ENCODE measurements at places on chromosomes 16 and 17.

DNA sequence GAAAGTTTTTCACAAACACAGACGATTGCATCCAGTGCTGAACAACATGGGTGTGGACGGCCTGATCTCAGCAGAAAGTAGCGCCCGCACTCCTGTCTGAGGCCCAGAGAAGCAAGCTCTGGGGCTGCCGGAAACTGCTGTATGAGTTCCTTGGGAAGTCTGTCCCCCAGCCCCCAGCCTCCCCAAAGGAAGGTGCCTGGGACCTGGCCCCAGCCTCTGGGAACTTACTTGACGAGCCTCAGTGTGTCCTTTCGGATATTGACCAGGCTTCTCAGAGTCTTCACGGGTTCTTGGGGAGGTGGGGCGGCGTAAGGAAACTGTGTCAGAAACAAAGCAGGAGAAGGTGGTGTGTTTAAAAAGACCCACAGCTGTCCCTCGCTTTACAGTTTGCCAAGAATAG lies 32.4 kb upstream of the FOXJ1 start:
- DNase-seq: no peak

- no peak for DNase-seq
Observed at GRCh38 chr17:6046431-6046830, 23.7 kb upstream of the WSCD1 start.

DNA sequence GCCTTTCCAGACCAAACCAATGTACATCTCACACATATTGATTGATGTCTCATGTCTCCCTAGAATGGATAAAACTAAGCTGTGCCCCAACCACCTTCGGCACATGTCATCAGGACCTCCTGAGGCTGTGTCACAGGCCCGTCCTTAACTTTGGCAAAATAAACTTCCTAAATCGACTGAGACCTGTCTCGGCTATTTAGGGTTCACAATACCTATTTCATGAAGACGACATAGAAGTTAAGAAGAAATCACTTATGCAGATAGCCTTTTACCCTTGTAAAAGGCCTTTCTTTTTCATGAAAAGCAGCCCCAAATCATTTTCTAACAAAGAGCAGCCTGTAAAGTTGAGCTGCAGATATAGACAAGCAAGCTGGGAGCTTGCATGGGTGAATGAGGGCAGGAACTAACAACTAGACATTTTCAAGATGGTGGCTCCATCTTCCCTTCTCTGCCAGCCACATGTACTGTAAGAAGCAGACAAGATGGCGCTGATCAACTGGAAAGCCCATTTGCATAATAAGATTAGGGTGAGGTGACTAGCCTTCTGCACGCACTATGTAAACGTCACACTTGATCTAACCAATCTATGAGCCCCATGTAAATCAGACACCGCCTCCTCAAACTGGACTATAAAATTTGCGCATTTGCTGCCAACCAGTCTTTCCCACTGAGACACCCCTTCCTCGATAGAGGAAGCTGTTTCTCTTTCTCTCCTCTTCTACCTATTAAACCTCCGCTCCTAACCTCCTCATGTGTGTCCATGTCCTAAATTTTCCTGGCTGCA lies 4.7 kb upstream of the KDM8 start:
- no peak for DNase-seq

GRCh38 chr17:2157675-2158395 lies 102.9 kb downstream of the HIC1 start:
- DNase-seq: no peak

DNA sequence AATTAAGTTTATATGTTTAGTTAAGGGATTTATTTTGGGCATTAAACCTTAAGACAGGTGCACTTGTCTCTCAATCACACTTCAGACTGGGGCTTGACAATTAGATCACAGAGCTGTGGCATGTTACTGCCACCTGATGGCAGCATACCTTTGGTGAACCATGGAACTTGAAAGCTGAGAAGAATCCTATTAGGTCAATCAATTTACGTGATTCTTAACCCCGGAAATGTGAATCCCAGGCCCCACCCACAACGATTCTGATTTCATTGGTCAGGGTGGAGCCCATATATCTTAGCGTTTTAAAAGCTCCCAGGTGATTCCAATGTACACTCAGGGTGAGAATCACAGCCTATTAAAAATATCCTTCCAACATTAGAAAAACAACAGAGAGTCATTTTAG lies 91.0 kb downstream of the GSG1L start:
- DNase-seq: peak; percentile 19

- DNase-seq: no peak
Observed at GRCh38 chr16:86270696-86271095, 239.6 kb upstream of the FOXF1 start.

- DNase-seq: no peak
Observed at GRCh38 chr16:53822936-53823529, 119.1 kb downstream of the FTO start.

DNA sequence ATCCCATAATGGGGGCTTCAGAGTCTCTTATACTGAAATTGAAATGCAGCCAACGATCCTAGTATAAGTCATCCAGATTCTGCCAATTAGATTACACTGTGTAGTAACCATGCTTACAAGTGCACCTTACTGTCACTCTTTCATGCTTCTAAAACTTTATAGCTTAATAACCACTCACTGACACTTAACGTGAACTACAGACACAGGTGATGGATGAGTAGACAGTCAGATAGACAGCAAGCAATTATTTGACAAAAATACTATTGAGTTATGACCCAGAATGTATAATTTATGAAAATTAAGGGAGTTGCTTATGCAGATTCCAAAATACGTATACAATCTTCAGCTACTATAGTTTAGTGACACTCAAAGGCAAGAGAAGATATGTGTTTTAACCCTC lies 6.3 kb downstream of the CDH8 start:
- no peak for DNase-seq

GRCh38 chr17:72822358-72823023 lies 270.0 kb downstream of the SLC39A11 start:
- no peak for DNase-seq

DNA sequence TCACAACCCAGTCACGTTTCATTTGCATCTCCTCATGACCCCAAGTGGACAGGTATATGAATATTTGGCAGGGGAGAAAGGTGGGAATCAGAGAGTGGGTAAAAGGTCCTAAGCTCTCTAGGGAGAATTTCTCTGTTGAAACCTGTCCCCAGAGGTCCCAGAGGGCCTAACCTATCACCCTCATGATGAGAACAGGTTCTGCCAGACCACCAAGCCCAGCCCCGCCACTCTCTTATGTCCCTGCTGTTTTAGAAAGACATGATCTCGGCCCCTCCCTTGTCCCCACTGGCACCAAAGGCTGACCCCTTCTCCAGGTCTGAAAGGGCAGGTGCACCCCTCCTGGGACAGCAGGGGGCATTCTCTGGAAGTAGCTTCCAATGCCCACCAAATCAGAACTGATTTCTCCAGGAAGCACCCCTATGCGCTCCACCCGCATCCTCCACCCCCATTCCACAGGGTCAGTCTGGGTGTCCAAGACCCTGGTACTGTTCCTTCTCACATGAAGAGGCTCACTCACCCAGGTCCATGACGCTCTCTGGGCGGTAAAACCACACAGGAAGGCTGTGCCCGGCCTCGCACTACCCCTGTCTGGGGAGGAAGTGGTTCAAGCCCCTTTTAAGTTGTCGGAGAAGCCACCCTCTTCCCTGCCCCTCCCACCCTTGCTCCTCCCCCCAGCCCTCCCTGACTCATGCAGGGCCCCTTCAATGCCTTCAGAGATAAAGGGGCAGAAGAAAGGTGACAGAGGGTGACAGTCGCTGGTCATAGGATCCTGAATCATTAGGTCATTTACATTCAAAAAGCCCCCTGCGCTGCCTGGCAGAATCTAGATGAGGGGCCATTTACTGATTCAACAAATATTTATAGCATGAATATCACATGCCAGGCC lies at the start of gene CCR7:
Gene CCR7 (minus strand): TSS at position 590 of the 886 bp plus-strand sequence. CDS start 63 bp downstream, at position 527.
- peak; percentile 68 for DNase-seq

- DNase-seq: no peak
Observed at GRCh38 chr16:69620573-69620972, 54.8 kb downstream of the NFAT5 start.

GRCh38 chr17:78343187-78343542 lies 16.7 kb downstream of the SOCS3 start:
- DNase-seq: no peak

GRCh38 chr17:51119415-51120356 lies 982 bp downstream of the SPAG9 start:
- DNase-seq: peak; percentile 11

GRCh38 chr17:14474591-14474990 lies 173.7 kb downstream of the HS3ST3B1 start:
- DNase-seq: no peak

- DNase-seq: no peak
Observed at GRCh38 chr16:83554096-83554495, 253.7 kb upstream of the HSBP1 start.

- DNase-seq: no peak
Observed at GRCh38 chr16:30867747-30868146, 26.1 kb downstream of the BCL7C start.

- DNase-seq: no peak
Observed at GRCh38 chr17:55690105-55690508, 32.6 kb downstream of the TMEM100 start.

DNA sequence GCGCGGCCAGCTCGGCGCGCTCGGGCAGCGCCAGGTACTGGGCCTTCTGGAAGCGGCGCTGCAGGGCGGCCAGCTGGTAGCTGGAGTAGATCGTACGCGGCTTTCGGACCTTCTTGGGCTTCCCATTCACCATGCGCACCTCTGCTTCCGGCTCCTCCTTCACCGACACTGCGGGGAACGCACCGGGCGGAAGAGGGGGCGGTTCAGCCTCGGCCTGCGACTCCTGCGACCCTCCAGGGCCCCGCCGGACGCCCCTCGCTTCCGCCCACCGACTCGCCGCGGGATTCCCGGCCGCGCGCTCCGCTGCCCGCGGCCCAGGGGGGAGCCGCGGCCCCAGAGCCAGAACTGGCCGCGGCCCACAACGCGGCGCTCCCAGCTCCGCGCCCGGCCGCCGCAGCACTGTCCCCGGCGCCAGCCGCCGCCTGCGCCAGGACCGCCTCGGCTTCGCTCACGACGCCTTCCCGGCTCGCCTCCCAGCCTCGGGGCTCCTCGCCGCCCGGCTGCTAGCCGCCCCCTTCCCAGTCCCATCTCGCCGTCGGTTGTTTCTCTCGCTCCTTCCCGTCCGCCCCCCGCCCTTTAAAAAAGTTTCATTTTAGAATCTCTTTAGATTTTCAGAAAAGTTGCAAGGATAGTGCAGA lies 1.5 kb downstream of the DLX3 start:
- no peak for DNase-seq

DNA sequence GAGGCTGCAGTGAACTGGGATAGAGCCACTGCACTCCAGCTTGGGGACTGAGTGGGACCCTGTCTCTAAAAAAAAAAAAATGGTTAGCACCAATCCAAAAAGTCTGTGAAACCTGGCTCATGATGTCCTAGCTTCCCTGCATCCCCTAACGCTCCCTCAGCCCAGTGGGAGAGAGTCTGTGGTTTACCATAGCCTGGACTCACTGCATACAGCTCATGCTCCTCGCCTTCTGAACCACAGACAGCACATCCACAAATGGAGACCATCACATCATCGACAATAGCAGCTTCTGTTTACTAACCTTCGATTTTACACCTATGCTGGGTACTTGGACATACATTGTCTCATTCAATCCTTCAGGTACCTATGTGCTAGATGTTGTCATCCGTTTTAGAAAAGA lies 43.6 kb downstream of the NLRC5 start:
- no peak for DNase-seq

DNA sequence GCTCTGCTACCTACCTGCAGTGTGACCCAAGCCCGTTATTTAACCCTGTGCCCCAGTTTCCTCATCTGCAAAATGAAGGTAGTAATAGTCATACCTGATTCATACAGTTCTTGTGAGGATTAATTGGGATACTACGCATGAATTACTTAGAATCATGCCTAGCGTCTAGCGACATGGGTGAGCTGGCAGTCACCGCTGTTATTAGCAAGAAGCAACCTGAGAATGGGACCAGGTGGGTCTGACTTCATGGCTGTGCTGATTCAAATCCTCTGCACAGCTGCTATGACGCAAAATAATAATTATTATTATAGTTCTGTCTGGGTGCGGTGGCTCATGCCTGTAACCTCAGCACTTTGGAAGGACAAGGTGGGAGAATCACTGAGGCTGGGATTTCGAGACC lies 7.9 kb downstream of the SOCS1 start:
- no peak for DNase-seq

- DNase-seq: no peak
Observed at GRCh38 chr16:74372369-74372768, 3.7 kb upstream of the NPIPB15 start.

- no peak for DNase-seq
Observed at GRCh38 chr16:57152096-57153093, 33.4 kb downstream of the PSME3IP1 start.

DNA sequence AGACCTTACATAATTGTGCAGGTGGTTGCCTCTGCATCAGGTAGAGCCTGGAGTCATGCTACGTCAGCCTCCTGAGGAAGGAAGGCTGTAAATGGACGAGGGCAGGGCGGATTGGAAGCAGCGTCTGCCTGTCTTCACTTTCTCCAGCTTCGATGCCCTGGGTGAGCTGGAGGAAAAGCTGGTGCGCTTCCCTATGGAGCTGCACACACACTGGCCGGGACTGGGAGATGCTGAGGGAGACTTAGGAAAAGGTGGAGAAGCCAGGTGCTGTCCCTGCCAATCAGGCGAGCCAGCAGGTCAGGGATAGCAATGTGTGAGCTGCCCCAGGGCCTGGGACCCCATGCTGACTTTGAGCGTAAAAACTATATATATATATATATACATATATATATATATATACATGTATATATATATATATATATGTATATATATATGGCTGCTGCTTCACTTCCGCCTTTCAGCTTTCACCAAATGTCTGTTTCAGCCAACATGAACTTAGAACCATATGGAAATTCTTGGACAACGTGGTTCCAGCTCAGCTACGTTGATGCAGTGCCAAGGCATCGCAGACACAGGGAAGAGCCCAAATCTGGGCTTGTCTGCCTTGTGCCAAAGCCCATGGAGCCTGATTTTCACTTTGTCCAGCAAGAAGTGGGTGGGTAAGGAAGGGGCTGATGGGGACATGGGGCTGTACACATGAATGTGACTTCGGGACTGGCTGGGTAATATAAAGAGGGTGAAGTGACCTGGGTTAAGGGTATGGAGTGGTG lies 71.5 kb upstream of the NKD1 start:
- DNase-seq: no peak

GRCh38 chr16:50631985-50632576 lies 49.0 kb downstream of the SNX20 start:
- no peak for DNase-seq

DNA sequence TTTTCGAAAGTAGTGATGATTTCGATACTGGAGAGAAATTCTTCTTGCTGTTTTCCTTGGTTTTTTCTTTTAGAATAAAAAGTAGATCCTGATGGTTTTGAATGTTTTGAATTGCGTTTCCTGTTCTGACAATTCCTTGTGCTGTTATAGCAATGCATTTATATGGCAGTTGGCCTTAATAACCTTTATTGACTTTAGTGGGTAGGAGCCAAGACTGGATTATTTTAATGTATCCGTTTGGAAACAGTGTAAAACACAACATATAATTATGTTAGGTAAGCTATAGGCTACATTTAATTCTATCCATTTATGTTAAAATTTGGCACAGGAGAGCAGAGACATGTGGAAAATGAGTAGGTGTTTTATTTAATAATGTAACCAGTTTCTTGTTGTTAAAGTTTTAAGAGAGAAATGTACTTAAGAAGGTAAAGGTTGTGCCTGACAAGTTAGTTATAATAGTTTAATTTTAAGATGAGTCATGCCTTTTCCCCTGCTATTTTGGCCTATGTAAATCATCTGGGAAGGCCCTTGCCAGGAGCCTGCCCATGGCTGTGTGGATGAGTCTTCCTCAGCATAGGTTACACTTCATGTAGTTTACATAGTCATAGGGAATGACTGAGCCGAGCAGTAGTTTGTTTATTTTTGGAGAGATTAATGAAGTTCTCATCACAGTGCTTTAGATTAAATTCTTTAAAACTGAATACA lies 189.9 kb downstream of the FTO start:
- DNase-seq: no peak
